Stimulated activated CD8-positive, alpha-beta memory T cell treated with anti-CD3 and anti-CD28 coated beads, Interleukin-7, amount 100 ng/mL, for 24 hours (primary cell): ENCODE measurements at places on chromosomes 6 and 20.

DNA sequence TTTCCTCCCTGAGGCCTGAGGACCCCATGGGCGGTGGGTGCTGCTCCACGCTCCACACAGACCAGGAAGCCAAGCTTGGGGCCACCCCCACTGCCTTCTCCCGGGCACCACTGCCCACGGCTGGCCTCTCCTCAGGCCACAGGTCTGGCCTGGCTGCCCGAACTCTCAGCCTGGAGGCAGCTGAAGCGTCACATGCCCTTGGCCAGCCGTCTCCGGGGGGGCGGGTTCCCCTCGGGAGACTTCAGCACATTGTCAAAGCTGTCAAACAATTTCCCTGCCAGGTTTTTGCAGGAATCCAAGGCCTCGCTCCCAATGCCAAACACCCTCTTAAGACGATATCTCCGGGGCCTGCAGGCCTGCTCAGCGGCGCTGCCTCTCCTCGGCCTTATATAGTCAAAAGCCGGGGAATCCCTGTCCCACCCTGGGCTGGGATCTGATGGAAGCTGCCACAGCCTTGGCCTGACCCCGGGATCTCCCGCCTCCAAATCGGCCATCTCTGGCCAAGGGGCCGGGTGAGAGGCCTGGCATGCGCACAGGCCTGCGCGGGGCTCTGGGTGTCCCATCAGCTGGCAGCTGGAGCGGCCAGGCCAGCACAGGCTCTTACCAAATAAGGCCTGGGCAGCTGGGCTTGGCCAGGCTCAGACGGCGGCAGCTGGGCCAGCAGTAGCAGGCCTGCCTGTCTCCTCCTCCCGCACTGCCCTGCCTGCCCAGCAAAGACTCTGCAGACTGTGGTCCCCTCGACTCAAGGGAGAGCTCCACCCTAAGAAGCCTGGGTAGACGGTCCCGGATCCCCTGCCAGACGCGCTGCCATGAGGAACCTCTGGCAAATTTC is 49.7 kb downstream of the RBM38 start:
- DNase-seq, result no peak

- DNase-seq, result no peak
Measured at GRCh38 chr6:168015482-168016175, 18.2 kb downstream of the KIF25 start.

GRCh38 chr6:163170294-163170883 is 244.1 kb upstream of the QKI start:
- DNase-seq, result no peak

GRCh38 chr20:61505508-61505907 is 253.4 kb downstream of the CDH4 start:
- no peak for DNase-seq

DNA sequence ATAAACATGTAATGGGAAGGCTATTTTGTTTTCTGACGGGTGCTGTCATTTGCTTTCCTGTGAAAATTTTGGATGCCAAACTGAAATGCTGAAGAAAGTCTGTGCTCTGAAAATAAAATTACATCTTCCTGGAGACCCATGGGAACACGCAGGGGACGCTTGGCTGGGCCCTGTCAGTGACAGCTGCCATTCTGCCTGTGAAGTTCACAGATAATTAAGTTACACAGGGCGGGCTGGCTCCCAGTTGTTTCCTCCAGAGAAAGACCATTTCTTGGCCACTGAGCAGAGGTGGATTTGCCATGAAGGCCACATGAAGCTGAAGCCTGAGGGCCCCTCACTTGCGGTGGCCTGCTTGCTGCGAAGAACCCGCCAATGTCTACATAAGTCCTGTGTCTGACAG is 93.5 kb downstream of the TMEM170B start:
- DNase-seq, result no peak

DNA sequence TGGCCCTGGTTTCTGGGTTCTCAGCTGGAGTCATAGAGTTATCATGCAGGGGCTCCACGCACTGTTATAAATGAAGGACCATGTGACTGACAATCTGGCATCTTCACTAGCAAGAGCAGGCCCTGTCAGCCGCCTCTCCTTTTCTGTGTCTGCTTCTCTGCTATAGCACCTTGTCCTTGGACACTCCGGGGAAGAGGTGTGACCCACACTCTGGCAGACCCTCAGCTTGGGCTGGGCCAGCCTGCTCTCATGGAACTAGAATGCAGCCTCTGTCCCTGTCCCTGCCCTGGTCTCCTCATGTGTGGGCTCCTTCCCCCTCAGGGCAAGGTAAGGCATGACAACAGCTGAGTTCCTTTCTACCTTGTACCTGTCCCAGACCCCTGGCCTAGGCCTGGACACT is 10.9 kb upstream of the FANCE start:
- DNase-seq, result no peak

DNA sequence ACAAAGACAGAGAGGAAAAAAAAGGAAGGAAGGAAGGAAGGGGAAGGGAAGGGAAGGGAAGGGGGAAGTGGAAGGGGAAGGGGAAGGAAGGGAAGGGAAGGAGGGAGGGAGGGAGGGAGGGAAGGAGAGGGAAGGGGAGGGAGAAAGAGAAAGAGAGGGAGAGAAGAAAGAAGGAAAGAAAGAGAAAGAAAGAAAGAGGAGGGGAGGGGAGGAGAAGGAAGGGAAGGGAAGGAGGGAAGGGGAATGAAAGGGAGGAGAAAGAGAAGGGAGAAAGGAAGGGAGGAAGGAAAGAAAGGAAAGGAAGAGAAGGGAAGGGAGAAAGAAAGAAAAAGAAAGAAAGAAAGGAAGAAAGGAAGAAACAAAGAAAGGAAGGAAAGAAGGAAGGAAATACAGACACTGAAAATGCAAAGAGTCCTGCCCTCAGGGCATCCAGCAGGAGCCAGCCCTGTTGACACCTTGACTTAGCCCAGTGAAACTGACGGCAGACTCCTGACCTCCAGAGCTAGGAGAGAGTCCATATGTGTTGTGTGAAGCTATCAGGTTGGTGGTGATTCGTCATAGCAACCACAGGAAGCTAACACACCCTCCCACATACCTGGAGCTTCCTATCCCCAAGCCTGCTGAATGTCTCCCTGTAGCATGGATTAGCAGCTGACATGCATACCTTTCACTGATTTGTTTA is 58.7 kb upstream of the SULF2 start:
- DNase-seq, result no peak

DNA sequence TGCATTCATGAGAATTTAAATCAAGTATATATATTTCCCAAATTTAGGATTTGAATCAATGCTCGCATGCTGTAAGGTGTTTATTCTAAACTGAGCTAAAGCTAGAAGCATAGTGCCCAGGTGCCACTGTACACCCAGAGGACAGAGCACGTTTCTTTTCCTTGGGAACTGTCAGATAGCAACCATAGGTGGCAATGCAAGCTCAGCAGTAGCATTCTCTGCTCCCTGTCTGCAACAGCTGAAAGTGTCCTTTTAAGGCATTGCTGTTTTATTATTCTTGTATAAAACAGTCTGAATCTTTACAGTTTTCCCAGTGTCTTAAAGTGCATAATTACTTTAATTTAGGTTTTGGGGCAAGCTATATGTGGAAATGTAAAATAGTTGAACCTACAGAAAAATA is 443.4 kb upstream of the MMS22L start:
- DNase-seq, result no peak

GRCh38 chr20:1929460-1929859 is 34.3 kb downstream of the SIRPA start:
- no peak for DNase-seq

- DNase-seq, result no peak
Measured at GRCh38 chr20:39897058-39897457, 792.0 kb downstream of the MAFB start.

- DNase-seq, result no peak
Measured at GRCh38 chr6:125252891-125253290, 48.9 kb downstream of the HDDC2 start.
